ENCODE measurements at places on chromosomes 6 and 20.

DNA sequence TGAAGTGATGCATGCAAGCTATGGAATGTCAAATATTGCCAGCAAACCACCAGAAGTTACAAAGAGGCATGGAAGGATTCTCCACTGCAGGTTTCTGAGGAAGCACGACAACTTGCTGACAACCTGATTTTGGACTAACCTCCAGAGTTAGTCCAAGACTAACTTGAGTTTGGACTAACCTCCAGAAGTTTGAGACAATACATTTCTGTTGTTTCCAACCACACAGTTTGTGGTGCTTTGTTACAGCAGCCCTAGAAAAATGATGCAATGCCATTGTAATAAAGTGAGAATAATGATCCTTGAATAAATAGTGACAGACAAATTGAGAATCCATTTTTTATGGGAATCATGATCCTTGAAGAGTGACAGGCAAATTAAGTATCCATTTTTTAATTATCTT, 169.9 kb upstream of the HDDC2 start:
- DNase-seq, result no peak

DNA sequence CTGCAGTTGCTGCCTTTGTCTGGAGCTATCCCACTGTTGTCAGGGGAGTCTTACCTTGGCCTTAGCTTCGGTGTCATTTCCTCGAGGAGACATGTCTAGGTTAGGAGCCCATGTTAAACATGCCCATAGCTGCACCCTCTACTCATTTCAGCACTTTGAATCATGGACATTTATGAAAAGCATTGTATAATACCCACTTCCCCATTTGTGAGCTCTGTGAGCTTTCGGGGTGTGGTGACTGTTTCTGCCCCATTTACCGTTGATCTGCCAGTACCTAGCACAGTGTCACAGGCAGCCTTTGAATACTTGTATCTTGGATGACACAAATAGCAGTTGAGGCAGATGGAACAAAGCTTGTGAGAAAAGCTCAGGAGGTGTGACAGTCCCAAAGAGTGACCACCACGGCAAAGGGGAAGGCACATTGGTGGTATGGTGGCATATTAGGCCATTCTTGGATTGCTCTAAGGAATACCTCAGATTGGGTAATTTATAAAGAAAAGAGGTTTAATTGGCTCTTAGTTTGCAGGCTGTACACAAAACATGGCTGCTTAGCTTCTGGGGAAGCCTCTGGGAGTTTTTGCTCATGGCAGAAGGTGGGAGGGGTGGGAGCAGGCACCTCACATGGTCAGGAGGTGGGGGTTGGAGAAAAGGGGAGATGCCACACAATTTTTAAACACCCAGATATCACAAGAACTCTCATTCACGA, 42.0 kb downstream of the JARID2 start:
- DNase-seq, result peak; percentile 67

DNA sequence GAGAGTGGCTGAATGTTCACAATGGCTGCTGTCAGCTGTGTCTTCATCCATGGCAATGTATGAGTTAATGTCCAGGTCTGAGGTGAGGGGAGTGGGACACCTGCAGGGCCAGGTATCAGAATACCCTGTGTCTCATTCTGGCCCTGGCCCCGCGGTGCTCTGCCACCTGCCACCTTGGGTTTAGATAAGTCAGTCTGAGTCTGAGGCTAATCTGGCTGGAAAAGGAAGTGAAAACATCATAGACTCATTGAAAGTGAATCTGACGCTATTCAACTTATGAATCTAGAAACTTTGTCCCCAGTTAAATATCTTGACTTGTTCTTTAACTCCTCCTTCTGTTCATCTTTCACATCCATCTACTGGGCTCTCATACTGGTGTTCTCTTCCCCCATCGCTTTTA, 267.1 kb upstream of the JAG1 start:
- DNase-seq, result no peak

GRCh38 chr6:158978757-158979156, 21.2 kb downstream of the RSPH3 start:
- no peak for DNase-seq

- no peak for DNase-seq
Measured at GRCh38 chr6:86706449-86706848, 230.9 kb upstream of the HTR1E start.

GRCh38 chr6:111087871-111088667, 766 bp downstream of the SLC16A10 start:
- peak; percentile 11 for DNase-seq

DNA sequence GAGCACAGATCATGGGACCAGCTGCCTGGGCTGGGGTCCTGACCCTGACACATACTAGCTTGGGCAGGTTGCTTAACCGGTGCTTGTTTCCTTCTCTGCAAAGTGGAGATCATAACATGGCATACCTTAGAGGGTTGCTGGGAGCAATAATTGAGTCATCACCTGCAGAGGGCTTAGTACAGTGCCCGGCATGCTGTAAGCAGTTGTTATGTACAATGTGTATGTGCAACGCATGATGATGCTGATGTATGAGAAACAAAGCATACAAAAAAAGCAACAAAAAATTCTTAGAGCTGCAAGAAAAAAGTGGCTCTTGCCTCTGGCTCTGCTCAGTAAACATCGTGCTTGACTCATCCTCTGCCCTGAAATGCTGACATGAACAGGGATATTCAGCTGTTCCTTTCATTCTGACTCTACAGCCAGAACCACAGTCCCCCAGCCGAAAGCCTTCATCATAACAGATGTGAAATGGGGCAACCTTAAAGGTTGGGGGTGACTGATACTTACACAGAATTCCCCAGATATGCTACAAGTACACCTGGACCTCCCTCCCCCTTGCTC, 91.7 kb downstream of the CLIC5 start:
- DNase-seq, result no peak

- DNase-seq, result no peak
Measured at GRCh38 chr6:135159531-135159930, 21.6 kb upstream of the MYB start.

DNA sequence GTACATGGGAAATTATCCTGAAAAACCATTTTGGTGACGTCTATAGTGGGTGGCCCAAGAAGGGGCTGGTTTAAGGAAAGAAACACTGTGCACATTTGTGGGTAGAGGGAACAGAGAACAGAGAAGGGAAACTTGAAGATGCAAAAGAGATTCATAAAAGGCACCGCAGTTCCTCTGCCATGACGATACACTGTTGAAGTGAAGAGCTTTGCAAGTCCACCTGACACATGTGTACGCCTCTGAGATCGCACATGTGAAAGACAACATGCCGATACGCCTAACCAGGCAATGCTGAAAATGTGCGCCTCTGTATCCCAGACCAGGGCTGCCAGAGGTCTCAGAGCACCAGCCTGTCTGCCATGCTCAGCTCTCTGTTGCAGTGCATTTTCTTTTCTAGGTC, 180.9 kb downstream of the KIF16B start:
- DNase-seq, result peak; percentile 65

- no peak for DNase-seq
Measured at GRCh38 chr6:151376440-151376839, 14.9 kb downstream of the ZBTB2 start.

DNA sequence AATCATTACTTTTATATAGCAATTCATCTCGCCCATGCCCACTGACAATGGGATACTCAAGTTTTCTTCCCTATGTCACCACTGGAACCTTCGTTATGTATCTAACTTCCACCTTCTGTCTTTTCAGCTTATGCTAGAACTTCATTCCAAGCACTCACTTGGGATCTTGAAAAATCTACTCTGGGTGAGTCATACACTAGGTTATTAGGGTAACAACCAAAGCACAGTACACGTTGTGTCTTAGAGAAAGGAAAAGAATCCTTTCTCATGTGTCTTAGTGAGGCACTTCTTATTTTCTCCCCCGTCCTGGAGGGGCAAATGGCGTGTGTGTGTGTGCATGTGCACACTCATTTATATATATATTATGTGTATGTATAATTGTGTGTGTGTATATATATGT, 18.3 kb upstream of the FAM162B start:
- no peak for DNase-seq

- no peak for DNase-seq
Measured at GRCh38 chr6:164195942-164196281, 781.4 kb downstream of the QKI start.

- DNase-seq, result no peak
Measured at GRCh38 chr20:25369529-25369928, 21.1 kb downstream of the ABHD12 start.

DNA sequence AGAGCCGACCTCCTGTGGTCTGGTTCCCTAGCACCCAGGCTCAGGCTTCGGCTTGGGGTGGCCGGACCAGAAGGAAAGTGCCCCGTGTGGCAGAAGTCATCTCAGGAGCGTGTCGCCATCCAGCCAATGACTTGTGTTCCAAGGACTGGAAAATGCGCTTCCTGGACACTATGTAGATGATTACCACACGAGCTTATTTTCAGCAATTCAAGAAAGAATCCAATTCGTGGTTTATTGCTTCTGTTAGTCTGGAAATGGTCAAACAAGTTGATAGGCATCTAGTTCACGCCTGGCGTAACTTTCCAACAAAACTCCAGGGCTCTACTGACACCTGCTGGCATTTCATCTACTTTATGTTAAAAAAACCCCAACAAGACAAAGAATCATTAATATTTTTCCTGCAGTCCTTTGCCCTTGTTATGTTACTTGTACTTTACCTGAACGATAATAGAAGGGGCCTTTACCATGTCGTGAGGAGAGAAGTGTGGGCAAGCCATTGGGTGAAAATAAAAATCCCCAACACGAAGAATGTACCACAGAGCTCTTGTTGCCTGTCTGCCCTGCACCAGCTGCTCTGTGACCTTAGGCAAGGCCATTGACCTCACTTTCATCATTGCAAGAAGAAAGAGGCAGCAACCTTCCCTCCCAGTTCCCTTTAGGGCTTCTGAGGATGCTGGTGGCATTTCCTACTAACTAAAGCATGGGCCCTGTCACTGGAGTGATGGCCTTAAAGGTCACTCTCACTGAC, 154.7 kb upstream of the LAMP5 start:
- no peak for DNase-seq

DNA sequence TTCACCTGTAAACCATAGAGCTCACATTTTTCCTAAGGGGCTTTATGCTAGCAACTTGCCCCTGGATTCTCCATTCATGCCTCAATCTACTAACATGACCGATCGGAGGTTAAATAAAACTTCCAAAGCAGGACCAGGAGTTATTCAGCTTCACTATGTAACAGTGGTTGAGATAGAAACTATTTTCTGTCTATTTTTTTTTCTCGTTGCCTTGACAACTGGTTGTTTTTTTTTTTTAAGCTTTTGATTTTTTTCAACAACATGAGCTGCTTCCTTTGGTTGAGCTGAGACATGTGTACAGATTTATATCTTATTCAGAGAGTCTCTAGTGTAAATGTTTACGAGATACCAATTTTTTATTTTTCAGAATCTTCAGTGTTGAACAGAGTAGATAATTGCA, 85.7 kb downstream of the SHLD1 start:
- DNase-seq, result no peak

DNA sequence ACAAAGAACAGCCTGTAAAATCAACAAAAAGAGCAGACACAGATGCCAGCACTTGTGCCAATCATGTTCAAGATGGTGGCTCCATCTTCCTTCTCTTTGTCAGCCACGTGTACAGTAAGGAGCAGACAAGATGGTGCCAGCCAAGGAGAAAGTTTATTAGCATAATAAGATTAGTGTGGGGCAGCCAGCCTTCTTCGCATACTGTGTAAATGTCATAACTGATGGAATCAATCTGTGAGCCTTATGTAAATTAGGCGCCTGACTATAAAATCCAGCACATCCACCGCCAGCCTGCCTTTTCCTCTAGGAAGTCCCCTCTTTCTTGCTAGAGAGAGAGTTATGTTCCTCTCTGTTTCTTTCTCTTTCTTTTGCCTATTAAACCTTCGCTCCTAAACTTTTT, 99.7 kb upstream of the RALGAPA2 start:
- no peak for DNase-seq

DNA sequence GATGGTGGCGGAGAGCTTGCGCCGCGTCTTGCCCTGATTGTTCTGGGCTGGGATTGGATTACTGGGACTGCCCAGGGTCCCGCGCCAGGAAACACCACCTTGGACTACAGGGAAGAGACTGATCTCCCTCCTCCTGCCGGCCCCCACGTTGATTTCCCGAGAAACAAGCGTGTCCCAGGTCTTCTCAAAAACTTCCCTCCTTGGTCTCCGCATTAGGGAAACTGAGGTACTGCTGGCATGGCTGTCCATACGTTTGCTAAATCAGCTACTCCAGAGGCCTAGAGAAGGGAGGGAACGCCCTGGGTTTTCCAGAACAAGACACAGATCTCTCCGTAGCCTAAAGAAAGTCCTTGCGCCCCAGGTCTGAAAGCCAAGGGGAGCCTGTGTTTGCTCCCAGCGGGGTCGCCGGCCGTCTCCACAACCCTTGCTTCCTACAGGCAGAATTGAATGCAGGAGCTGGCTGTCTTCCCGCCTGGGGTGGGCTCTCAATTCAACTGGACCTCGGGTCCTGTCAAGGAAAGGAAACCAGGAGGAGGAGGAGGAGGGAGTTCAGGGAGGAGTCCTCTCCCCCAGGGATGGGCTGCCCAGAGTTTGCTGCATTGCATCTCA, 29.2 kb downstream of the TFAP2A start:
- DNase-seq, result no peak

DNA sequence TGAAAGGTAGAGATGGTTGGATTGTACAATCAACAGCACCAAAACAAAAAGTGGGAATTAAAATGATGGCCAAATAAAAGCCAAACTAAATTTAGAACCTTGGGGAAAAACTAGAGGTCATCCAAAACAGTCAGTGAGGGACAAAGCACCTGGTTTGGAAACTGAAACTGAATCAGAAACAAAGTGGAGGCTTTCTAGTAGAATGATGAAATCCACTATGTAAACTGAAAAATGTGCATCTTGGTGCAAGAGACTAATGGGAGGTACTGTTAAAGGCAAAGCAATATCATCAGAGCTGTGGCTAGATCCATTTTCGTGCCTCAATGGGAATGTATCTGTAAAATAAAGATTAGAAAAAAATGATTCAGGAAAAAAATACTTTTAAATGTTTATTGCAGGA, 380.0 kb upstream of the GJE1 start:
- DNase-seq, result no peak

DNA sequence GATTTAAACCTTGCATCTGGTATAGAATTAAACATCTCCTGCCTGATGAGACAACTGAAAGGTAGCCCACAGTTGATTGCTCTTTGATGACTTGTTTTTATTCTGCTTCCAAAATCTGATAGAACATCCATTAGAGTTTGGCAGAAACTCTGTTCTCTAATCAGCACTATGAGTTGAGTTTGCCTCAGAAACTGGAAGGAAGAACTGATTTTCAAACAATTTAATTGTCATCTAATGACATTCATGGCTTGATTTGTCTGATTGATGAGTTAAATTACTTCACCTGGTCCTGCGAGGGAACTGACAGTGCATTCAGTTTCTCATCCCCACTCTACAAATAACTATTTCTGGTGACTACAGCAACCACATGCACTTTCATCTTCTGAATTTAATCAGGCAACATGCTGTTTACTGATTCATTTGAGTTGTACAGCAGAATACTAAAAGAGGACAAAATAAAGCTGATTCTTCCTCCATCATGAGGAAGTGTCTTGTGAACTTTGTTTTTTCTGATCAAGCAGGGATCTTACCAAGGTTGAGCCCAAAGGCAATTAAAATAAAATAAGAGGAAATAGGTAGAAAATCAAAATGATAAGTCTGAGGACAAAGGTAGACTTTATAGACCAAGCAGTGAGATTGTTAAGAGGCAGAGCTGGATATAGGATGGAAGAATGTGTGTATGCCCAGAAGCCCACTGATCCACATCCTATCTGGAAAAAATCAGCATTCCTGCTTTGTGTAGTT, 15.7 kb upstream of the MRAP2 start:
- no peak for DNase-seq

All from naive B cell (primary cell).